SW 1271 (cell line): ENCODE measurements at places on chromosomes 1 and 21.

- DNase-seq = no peak
These were observed 3.1 kb downstream of the DNAJB4 start for GRCh38 chr1:78007677-78008341.

DNA sequence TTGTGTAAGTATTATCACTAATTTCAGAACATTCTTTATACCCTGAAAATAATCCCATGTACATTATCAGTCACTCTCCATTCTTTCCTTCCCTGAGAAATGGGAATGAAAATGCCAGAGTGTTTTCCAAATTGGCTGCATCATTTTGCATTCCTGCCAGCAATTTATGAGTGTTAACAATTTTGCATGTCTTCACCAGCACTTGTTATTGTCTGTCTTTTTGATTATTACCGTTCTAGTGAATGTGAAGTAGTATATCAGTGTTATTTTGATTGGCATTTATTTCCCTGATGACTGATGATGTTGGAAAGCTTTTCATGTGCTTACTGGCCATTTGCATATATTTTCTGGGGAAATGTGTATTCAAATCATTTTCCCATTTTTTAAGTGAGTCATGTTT is 71.9 kb downstream of the PCBP3 start:
- no peak for DNase-seq

DNA sequence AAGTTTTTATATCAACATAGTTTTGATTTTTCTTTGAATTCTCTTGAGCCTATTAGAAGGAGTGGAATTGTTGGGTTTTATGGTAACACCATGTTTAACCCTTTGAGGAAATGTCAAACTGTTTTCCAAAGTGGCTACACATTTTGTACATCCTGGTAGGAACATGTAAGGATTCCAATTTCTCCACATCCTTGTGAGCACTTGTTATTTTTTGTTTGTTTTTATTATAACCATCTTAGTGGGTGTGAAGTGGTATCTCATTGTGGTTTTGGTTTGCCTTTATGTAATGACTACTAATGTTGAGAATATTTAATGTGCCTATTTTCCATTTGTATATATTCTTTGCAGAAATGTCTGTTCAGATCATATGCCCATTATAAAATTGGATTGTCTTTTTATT is 120.5 kb downstream of the FGGY start:
- DNase-seq = no peak

GRCh38 chr1:5223206-5223605 is 568.8 kb downstream of the AJAP1 start:
- no peak for DNase-seq

- DNase-seq = no peak
These were observed 116.6 kb upstream of the CDC42BPA start for GRCh38 chr1:227434808-227435444.

GRCh38 chr1:110038271-110038670 is 3.8 kb downstream of the STRIP1 start:
- DNase-seq = no peak

- DNase-seq = no peak
These were observed 73.7 kb upstream of the EDEM3 start for GRCh38 chr1:184828369-184828717.

DNA sequence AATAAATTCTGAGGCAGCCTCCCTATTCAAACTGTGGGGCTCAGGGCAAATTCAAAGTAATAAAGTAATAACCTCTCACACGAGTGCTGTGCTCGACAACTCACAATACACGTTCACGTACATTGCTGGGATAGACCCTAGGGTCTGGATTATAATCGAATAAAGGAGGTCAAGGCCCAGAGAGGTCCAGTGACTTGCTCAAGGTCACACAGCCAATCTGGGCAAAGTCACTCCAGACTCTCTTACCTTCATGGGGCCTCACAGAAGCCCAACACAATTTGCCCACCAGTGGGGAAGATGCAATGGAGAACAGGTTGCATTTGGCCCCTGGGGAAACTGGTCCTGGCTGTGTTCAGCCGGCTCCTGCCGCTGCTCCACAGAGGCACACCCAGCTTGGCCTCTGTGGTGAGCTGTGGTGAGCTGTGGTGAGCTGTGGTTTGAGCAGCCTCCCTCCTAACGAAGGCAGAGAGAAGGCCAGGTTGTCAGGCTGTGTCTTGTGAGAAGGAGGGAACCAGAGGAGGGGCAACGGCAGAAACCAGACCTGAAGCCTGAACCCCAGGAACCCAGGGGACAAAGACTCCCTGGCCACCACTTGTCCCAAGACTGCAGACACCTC is 35.1 kb downstream of the NUAK2 start:
- no peak for DNase-seq

DNA sequence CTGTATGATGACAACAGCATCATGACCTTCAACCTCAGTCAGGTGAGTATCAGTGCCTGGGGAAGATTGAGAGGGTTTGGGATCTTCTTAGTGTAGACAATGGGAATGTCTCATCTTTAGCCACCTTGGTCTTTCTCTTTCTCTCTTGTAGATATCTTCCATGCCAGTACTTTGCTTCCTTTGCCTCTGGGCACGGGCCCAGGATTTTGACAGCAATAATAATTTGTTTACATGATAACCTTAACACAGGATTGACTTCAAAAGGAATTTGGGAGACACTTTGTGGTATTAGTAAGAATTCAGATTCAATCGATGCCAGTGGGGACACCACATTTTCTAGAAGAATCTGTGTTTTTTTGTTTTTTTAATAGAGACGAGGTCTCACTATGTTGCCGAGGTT is 12.1 kb upstream of the PIGV start:
- no peak for DNase-seq

DNA sequence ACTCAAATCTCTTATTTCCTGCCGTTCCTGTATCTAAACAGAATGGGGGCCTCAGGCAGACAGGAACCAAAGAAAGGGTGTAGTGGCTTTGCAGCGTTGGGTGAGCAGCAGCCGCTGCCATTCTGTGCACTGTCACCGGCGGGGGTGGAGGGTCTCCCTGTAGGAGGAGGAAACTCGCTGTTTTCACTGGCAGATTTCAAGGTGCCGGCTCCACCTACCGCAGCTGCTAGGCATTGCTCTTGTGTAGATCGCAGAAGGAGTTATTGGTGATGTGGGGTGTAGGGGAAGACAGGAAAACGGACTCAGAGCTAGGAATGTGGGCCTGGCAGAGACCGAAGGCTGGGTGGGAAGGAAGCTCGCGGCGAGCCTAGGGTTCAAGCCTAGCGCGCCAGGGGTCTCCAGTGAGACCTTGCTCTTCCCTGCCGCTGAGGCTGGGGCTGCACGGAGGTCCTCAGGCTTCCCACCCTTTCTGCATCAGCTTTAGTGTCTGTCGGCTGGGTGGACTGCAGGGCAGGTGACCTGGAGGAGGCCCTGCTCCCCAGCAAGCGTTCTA is 20.8 kb downstream of the ATP5PO start:
- peak; percentile 6 for DNase-seq

GRCh38 chr1:205928317-205928716 is 14.9 kb downstream of the SLC26A9 start:
- no peak for DNase-seq

DNA sequence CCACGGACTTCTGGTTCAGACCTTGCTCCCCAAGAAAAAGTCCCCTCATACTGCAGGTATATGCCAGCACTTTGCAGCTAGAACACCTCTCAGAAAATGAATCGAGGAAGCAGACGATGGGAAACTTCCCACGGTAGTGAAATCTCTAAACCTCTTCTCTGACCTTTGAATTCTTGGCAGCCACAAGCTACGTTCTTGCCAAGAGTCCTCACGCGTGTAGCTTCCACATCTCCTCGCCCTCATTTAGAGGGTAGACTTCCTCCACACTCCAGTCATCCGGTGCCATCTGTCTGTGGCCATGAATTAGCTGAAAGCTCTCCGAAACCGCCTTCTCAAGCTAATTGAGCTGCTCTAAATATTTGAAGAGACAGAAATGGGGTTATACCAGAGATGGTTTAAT is 127.8 kb downstream of the RGS7 start:
- no peak for DNase-seq

DNA sequence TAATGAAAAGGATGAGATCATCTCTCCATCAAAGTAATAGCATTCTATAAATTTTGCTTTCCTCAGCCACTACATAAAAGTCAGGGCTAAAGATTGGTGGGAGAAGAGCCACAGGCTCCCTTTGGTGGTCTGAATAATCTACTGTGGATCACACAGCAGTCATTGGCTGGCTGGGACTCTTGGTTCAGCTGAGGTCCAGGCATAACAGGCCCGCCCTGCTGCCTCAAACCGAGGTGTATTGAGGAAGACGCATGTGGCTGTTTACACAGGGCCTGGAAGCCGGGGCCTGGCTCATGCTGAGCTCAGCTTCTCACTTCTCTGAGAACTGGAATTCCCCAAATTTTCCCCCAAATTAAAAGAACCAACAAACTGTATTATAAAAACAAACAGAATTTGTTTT is 139.2 kb downstream of the PTPRC start:
- no peak for DNase-seq

- DNase-seq = no peak
These were observed 109.8 kb downstream of the MAST2 start for GRCh38 chr1:45913183-45913683.

- DNase-seq = no peak
These were observed 176.5 kb downstream of the PBX1 start for GRCh38 chr1:164735315-164736052.

GRCh38 chr1:230832476-230832875 is 35.8 kb downstream of the C1orf198 start:
- DNase-seq = no peak

DNA sequence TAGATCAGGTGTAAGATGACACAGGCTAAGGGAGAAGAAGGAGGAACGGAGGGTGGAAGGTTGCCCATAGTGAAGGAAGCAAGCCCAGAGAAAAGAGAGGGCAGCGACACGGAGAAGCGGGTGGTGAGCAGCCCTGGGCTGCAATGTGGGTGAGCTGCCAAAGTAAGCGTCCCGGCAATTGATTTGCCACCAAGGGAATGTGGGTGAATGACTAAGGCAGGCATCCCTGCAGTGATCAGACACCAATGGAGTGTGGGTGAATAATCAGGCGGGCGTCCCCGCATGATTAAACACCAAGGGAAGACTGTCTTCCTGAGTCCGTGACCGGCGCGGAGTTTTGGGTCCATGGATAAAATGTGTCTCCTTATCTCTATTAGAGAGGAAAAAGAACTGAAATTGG is 79.6 kb downstream of the UCHL5 start:
- DNase-seq = no peak

- DNase-seq = no peak
These were observed 55.4 kb downstream of the HSF2BP start for GRCh38 chr21:43603641-43604504.

GRCh38 chr1:91885213-91885715 is 687 bp downstream of the TGFBR3 start:
- no peak for DNase-seq

- no peak for DNase-seq
These were observed 9.2 kb upstream of the NBPF11 start for GRCh38 chr1:148161053-148161901.

- no peak for DNase-seq
These were observed 756 bp downstream of the PHGDH start for GRCh38 chr1:119712342-119713038.

DNA sequence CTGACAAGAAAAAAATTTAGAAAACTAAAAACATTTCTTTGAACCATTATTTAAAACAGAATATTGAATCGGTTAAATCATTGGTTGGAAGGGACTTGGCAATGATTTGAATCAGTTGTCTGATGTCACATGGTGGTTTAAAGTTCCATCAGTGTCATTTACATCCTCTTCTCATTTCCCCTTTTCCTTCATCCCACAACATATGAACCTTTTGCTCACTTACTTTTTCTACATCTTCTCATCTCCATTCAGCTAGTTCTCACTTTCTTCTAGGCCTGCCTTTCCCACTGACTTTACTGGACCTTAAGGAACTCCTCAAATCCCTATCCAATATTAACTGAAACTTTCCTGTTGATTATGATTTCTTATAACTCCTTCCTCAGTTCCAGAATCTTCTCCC is 58.5 kb downstream of the PHACTR4 start:
- DNase-seq = no peak

GRCh38 chr1:156767879-156768604 is 707 bp downstream of the PRCC start:
- peak; percentile 2 for DNase-seq

DNA sequence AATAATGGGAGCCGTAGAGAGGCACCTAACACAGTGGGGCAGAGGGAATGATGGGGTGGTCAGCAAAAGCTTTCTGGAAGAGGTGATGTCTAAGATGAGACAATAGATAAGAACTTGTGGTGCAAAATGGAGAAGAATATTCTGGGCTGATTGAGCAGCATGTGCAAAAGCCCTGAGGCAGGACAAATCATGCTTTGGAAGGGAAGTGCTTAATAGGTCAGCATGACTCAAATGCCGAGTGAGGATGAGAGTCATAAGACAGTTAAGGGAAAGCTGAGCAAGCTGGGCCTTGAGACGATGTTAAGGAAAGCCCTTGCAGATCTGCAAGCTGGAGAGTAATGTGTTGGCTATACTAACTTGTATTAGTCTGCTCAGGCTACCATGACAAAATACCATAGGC is 37.3 kb upstream of the ASB17 start:
- no peak for DNase-seq

GRCh38 chr1:246417152-246417812 is 89.8 kb downstream of the SMYD3 start:
- no peak for DNase-seq

DNA sequence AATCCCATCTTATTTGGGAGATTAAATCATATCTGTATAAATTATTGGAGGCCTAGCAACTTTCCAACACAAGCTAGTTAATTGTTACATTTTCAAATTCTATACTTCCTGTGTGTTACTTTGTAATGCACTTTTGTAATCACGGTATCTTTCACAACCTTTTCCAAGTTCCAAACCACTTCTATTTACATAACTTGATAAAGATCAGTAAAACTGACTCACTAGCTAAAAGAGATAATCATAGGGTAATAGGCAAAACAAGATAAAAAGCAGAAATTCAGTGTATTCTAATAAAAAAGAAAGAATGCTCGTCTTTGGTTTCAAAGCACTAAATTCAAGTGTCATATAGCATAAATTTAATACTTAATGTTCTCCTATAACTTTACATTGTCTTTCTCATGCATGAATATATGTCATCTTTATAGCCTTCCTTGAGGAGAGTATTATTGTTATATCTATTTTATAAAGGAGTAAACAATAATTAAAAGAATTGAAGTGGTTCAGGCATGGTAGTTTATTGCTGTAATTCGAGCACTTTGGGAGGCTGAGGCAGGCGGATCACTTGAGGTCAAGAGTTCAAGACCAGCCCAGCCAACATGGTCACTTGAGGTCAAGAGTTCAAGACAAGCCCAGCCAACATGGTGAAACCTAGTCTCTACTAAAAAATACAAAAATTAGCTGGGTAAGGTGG is 66.4 kb downstream of the RGS13 start:
- peak; percentile 7 for DNase-seq

GRCh38 chr1:201019321-201019977 is 4.1 kb downstream of the KIF21B start:
- DNase-seq = no peak

DNA sequence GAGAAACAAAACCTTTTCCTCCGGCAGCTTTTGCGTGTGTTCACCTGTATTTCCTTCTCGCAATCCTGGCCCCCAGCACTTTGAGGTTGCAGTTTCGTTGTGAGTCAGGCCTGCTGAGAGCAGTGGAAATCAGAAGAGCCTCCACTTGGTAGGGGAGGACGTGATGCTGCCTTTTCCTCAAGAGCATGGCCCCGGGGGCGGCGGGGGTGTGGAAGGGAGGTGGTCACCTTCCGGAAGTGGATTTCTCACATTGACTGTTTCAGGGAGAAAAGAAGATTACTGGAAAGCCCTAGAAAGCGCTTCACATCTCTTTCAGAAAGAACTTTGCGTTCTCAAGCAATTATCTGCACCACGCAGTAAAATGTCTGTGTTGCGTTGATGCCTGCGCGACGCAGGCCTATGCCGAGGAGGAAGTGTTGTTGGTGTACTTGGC is 12.2 kb upstream of the IL10 start:
- no peak for DNase-seq

- no peak for DNase-seq
These were observed 47.2 kb upstream of the CAPZB start for GRCh38 chr1:19532519-19532918.
